ENCODE measurements at places on chromosomes 3 and 15.

GRCh38 chr15:69390575-69390974 is 23.6 kb upstream of the KIF23 start:
- DNase-seq: no peak

- no peak for DNase-seq
Observed at GRCh38 chr3:128559486-128560225, 66.7 kb upstream of the GATA2 start.

- no peak for DNase-seq
Observed at GRCh38 chr15:53841651-53842050, 82.2 kb upstream of the WDR72 start.

DNA sequence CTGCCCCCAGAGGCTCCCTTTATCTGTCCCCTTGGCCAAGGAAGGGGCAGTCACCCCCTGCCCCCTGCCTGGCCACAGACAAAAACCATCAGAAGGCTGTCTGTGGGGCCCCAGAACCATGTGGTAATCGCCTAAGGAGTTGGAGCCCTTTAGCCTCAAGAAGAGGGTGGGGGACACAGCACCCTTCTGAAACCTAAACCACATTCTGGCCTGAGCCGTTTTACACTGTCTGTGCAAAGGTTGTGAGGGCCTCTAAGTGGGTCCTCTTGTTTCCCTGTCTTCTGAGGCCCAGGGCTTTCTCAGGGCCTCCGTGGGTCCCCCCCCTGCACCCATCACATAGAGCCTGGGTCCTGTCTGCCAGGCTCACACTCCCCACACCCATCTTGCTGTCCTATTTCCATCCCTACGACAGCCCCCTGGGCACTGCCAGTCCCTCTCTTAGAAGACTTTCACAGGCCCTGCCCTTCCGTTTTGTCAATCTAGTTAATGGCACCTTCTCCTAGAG is 17.9 kb upstream of the RPUSD3 start:
- DNase-seq: no peak

GRCh38 chr3:81920816-81921215 is 159.4 kb upstream of the GBE1 start:
- peak; percentile 11 for DNase-seq

DNA sequence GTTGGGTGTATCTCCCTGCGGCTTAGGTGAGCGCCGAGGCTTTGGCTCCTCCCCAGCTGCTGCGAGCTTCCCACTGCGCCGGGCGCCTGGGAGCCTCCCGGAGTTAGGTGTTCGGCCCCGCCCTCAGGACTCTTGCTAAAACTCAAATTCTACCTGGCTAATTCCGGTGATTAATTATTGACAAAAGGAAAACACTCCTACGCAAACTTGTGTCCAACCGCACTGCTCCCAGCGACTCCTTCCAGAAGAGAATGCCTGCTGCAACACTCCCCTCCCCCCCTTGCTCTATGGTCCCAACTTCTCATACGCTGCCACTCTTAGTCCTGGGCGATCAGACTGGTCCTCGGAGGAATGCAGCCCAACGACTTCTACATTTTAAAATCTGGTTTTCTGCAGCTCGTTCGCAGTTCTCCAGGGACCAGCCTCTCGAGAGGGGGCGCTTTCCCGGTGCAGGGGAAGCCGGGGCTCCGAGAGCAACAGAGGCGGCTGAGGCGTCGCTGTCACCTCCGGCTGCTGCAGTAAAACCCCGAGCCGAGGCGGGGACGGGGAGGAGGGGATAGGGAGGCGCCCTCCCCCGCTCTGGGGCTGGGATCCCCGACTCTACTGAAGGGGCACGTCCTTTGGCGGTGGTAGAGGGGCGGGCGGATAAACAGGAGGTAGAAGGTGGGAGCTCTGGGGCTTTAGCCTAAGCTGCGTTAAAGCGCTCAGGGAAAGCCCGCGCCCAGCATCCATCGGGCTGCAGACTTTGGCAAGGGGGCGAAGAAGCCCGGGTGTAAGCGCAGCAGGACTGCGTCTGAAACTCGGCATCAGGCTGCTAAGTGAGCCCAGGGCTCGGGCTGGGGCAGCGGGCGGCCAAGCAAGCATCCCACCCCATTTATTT is at the start of gene SPTSSB:
Gene SPTSSB, minus strand, starts transcription at position 77 of the 880 bp plus-strand sequence. CDS start 25,194 bp downstream, outside the sequence.
- DNase-seq: peak; percentile 63

GRCh38 chr3:30667280-30667651 is 60.9 kb downstream of the TGFBR2 start:
- DNase-seq: no peak

DNA sequence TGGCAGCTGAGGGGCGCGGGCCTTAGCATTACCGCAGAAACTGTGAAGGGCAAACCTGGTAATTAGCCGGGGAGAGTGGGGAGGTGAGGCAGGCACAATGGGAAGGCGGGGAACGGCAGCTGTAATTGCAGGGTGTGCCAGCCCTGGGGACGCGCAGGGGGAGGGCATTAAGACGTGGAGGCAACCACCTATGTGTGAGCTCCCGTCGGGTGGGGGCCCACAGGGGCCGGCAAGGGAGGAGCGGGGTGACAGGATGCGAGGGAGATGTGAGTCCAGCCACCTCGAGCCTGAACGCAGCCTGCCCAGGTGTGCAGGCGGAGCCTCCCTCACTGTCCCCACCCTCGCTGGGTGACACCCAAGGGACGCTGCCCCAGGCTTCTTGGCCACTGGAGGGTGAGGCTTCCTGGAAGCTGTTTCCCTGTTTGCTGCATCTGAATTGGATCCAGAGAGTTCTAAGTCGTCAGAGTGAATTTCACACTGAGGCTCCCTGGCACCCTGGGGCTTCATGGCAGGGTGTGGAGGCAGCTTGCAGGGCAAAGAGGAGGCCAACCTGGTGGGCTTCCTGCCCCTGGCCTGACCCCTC is 130.6 kb upstream of the MEF2A start:
- DNase-seq: no peak

DNA sequence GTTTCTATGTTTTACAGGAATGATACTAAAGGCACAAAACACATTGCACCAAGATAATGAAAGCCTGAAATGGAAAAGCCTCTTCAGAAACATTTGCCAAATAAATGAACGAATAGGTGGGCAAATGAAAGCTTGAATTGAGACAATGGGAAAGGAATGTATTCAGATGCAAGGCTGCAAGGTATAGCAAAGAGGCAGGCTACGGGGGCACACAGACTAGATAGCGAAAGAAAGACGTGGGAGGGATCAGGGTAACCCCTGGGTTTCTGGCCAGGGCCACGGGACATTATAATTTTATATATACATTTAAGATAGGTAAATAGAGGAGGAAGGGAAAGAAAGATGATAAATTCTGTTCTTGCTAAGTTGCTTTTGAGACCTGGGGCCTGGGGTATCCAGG is 95.9 kb upstream of the NLGN1 start:
- no peak for DNase-seq

DNA sequence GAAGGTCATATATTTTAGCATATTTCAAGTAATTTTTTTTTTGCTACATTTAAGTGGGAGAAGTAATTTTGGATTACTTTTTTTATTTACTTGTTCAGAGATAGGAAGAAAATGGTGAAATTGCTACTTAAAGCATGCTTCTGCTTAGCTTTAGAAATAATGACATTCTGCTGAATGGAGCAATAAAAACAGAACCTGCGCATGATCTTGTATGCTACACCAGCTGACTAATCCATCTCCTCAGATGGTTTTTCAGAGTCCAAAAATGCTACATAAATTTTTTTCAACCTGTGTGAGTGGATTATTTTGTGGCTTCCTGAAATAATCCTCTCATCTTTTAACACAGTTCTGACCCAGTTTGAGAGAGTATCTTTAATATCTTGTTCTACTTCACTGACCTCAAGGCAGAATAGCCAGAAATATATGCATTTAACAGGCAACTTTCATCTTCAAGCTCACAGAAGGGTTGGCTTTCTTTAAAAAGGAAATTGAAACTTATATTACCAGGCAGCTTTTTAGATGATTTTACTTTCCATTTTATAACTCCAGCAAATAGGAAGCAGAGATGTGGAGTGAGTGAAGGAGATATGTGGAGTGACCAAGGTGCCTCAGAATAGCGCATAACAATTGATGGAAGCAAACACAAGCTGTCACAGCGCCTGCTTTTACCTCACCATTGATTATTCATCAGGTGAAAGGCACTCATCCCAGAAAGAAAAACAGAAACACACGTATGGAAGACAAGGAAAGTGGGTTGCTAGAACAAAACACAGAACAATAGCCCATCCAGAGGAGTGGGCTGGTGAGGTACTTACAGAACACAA is 136.6 kb downstream of the TGFBR2 start:
- DNase-seq: no peak

DNA sequence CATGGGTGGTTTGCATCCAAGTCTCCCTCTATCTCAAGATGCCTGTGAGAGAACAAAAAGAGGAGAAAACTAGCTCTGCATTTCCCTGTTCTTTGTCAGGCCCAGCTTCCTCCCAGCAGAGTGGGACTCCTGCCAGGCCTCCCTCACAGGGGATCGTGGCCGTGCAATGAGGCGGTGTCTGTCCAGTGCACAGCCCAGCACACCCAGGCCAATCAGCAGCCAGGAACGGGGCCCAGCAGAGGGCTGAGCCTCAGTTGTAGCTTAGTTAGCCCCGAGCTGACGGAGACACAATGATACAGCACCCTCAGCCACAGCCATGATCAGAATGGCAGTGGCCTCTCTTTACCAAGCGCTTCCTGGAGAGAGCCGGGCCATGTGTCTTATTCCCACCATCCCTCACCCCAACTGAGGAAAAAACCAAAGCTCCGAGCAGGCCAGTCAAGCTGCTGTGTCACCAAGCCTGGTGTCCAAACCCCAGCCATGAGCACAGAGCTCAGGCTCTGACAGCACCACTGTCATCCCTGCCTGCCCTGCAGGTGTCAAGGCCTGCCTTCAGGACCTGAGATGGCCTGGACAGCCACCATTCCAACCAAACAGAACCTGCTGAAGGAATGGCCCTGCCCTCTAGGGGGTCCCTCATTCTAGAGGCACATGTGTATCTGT is 71.1 kb downstream of the DNAJB8 start:
- peak; percentile 38 for DNase-seq

GRCh38 chr3:142595581-142595950 is 627 bp upstream of the PLS1 start:
- peak; percentile 49 for DNase-seq

GRCh38 chr3:35183927-35184675 is 455.2 kb upstream of the ARPP21 start:
- no peak for DNase-seq

- DNase-seq: no peak
Observed at GRCh38 chr15:70061696-70062270, 35.9 kb downstream of the TLE3 start.

GRCh38 chr15:92809880-92810361 is 90.2 kb upstream of the CHD2 start:
- DNase-seq: no peak

GRCh38 chr15:46461416-46461815 is 826.6 kb downstream of the SQOR start:
- no peak for DNase-seq

DNA sequence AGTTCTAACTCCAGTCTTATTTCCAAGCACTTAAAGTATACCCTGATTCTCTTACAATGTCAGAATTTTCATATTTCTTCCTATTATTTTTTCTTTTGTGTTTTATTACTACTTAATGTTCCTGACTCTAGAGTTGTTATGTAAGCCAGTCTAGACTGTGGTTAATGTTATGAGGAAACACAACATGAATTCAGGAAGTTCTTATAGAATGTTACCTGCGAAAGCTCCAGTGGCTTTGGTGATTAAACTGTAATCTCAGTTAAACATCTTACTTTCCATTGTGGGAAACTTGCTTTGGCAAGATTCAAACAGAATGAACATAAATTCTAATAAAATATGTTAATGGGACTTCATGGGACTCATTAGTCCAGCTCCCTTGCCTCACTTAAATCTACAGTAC is 36.6 kb upstream of the CHL1 start:
- DNase-seq: no peak

GRCh38 chr15:43237842-43238470 is 17.1 kb upstream of the EPB42 start:
- DNase-seq: no peak

GRCh38 chr3:171813897-171814460 is 3.7 kb upstream of the PLD1 start:
- no peak for DNase-seq

DNA sequence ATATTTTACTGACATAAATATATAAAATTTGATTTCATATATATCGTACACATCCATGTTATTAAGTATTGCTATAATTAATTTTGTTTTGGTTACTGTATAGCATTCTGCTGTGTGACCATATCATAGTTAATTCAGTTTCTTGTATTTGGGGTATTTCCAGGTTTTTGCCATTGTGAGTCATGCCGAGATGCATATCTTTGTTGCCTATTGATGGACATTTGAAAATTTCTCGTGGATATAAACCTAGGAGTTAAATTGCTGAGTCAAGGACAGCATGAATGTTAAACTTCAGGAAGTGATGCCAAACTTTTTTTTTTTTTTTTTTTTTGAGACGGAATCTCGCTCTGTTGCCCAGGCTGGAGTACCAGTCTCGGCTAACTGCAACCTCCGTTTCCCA is 33.7 kb upstream of the GPR171 start:
- no peak for DNase-seq

DNA sequence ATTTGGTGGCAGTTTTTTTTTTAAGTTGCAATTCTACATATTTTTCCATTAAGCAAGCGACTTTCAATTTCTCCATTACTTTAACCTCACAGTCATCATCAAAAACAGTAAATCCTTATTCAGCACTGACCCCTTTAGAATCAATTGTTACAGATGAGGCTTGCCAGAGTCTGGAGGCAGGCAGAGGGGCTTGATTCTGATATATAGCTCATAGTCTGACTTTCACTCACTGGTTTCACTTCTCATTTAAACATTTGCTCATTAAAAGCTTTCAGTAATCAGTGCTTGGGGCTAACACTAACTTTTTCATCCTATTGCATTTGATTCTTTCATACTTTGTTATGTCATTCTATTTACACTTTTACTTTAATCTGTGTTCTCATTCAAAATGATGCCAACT is 88.4 kb downstream of the PYDC2 start:
- no peak for DNase-seq

- no peak for DNase-seq
Observed at GRCh38 chr15:65948383-65948782, 79.1 kb downstream of the RAB11A start.

DNA sequence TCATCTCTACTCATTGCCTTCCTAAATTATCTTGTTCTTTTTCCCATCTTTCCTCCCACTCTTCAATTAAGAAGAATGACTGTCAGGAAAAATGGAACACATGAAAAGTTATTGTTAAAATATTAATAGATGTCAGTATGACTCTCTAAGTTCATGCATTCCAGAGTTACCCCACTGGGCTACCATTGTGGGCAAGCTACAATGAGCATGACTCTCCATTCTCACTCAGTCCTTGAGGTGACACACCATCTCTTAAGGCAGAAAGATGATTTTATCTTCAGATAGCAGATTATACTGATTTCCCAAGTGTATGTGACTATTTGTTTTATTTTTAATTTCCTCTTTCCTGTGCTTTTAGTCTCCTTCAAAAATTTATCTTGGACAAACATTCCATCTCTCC is 144.3 kb downstream of the ALCAM start:
- no peak for DNase-seq

Measured in renal pelvis (tissue), 12 donors.